ENCODE measurements at places on chromosomes 13 and 19.
A peak's percentile ranks its signal among the peaks of the same experiment; 100 is the strongest.

DNA sequence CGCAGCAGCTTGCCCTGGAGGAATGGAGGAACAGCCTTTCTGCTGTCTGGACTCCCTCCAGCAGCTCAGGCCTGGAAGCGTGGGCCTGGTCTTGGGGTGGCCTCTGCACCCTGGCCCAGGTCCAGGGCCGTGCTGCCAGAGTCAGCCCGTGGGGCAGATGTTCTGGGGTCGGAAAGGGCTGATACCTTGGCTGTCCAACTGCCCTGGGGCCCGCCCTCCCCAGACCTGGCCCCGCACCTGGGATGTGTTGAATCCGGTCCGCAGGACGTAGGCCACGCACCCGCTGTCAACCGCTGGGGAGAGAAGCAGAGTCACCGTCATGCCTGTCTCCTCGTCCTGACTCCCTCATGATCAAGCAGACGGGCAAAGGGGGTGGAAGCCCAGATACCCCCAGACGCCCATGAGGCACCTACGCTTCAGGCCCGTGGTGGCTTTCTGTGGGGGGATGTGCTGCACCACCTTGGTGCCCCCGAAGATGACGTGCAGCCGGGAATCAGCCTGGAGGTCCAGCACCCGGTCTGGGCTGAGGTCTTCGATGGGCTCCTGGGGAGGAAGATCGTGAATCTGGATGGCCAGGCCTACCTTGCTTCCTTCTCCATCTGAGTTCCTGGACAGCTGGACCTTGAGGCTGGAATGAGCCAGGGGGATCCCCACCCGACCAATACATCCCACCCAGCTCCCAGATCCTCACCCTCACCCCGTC lies 7.7 kb downstream of the ATP13A1 start:
- DNase-seq: no peak

DNA sequence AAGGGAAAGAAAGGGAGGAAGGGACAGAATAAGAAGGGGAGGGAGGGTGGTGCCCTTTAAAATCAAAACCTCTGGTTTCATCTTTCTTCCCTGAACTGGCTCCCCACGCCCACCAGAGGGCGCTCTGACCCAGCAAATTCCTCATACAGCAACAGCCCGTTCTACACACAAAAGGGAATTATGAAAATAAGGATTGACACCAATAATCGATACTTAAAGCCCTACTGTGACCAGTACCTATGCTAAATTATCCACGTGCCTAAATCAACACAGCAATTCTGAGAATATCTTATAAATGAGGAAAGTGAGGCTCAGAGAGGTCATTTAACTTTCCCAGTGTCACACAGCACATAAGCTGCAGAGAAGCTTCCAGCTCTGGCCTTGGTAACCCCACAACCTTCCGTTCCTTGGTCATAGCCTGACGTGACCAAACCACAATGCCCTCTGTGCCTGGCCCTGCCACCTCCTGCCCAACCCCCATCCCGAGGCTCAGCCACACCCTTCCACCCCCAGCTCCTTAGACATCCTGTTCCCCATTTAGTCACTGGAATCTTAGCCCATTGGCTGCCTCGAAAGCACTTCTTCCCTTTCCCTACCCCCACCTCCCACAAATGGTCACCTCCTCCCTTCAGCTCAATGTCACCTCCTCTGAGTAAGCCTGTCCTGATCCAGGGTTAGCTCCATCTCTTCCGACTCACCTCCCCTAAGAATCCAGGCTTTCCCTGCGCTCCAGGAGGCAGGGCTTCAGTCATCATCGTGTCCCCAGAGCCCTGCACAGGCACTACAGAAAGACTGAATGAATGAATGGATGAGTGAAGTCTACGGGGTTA lies 34.2 kb upstream of the PNMA8B start:
- DNase-seq: peak; percentile 46

GRCh38 chr19:30395283-30395682 lies 23.1 kb downstream of the ZNF536 start:
- no peak for DNase-seq

GRCh38 chr19:35068941-35069634 lies 27.6 kb downstream of the HPN start:
- no peak for DNase-seq

DNA sequence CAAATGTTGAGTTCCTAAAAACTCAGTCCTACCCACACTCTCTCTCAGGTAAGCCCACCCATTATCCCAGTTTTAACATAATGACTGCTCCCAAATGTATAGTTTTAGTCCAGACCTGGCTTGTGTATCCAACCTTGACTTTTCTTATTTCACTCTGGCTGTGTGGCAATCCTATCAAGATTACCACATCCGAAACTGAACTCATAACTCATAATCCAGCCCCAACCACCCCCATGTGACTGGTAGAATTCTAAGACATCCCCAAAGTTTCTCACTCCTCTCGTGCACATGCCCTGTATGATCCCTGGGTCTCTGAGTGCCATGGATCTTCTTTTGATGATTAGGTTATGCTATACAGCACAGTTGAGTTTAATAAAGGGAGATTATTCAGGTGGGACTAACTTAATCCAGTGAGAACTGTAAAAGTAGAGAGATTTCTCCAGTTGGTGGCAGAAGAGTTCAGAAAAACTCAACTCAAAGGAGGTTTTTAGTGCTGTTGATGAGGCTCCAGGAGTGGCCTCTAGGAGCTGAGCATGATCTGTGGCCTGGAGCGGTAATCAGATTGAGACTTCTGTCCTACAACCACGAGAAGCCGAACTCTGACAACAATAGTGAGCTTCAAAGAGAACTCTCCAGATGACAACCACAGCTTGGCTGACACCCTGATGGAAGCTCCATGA lies 413.4 kb downstream of the ZNF536 start:
- no peak for DNase-seq

DNA sequence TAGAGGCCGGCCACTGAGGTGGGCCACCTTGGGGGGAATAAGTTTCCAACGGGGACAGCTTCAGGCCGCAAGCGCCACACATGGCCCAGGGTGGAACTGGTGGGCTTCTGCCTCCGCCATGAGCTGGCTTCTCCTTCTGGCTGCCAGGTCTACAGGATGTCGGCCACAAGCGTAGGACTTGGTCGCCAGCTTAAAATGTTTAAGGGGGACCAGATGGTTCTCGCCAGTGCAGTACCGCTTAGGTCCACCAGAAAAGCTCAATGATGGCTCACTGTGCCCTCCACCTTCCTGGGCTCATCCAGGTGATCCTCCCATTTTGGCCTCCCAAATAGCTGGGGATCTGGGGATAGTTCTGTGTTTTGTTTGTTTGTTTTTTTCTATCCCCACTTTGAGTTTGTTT lies 38.7 kb upstream of the ZNF254 start:
- no peak for DNase-seq

DNA sequence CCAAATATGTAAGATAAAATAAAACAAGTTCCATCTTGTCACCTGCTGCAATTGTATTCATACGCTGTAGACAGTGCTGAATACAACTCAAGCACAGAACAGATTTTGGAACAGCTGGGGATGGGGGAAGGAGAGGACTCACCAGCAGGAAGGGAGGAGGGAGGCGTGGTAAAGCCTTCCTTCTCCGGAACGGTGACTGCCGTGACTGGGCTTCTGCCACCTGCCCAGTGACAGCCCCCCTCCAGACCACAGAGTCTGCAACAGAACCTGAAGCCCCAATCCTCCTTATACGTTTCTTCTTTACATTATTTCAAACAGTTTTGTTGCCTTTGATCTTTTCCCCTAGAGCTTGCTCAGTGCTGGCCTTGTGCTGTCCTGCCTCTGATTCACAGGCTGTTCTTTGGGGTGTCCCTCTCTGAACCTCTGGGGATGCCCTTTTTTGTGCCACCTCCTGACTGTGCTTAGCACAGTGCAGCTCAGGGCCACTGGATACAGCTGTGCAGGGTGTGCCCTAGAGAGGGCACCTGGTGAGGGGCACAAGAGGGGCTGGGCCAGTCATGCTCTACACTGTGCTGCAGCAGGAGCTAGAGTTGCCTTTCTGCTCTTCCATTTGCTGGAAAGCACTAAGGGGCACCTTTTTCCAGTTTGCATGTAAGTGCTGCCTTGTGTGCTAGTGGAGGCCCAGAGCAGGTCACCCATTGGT lies 213.0 kb downstream of the ZIC5 start:
- DNase-seq: no peak

DNA sequence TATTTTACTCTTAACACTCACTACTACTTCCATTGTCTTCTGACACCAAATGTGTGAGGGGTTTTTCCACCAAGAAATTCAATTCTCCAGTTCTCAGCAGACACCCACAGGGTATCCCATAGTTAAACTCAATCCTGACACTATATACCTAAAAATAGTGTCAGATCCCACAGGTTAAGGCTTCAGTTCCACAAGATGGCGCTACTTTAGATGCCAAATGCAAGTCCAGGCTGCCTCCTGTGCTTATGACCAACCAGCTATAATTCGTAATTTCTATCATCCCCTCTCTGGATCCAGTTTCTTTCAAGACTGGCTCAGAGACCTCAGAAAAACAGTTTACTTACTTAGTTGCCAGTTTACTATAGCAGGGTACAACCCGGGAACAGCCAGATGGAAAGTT lies 1146.2 kb upstream of the SPRY2 start:
- DNase-seq: peak; percentile 1

DNA sequence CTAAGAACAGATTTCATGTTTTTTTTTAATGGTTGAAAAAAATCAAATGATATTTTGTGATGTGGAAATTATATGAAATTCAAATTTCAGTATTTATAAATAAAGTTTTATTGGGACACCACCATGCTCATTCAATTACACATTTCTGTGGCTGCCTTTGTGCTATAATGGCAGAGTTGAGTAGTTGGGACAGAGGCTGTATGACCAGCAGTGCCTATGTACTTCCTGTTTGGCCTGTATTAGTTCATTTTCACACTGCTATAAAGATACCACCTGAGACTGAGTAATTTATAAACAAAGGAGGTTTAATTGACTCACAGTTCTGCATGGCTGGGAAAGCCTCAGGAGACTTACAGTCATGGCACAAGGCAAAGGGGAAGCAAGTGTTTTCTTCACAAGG lies 33.6 kb downstream of the AKAP11 start:
- DNase-seq: no peak

- no peak for DNase-seq
Measured at GRCh38 chr13:24218977-24219376, 58.5 kb downstream of the SPATA13 start.

- no peak for DNase-seq
Measured at GRCh38 chr13:31072041-31072440, 89.7 kb downstream of the HSPH1 start.

Data from NCI-H446 (cell line).